Neural crest cell (in vitro differentiated cells): ENCODE measurements at places on chromosomes 11 and 22. TPM values are rescaled to one million over a fixed set of nuclear protein-coding genes. Genes with fewer than 3 reads are reported as not detected.

- no peak for DNase-seq
Observed at GRCh38 chr11:66011785-66012303, at the start of gene CST6. CST6 (plus strand) TSS chr11:66012008; CDS start chr11:66012045, 37 bp downstream.

DNA sequence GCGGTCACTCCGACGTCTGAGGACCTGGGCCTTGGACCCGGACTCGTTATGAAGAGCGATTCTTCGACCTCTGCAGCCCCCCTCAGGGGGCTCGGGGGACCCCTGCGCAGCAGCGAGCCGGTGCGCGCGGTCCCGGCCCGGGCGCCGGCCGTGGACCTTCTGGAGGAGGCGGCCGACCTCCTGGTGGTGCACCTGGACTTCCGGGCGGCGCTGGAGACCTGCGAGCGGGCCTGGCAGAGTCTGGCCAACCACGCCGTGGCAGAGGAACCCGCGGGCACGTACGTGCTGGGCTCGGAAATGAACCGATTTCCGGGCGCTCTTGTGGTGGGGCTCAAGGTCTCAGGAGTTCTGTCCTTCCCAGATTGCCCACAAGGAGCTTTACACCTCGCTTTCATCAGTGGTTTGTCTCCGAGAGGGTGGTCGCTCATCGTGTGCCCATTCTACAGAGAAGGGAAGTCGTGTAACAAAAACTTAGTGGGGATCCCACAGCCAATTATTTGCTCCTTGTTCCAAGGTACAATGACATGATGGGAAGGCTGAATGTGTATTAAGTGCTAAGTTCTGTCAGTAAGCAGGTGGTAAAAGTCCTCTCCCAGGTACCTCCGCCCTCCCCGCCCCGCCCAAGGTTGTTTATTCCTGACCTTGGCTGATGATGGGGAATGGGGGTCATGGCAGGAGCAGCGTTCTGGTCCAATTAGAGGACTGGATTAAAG lies 695 bp downstream of the PEX26 start:
- DNase-seq = no peak

- DNase-seq = no peak
Observed at GRCh38 chr11:28819741-28820140, 711.6 kb downstream of the METTL15 start.

DNA sequence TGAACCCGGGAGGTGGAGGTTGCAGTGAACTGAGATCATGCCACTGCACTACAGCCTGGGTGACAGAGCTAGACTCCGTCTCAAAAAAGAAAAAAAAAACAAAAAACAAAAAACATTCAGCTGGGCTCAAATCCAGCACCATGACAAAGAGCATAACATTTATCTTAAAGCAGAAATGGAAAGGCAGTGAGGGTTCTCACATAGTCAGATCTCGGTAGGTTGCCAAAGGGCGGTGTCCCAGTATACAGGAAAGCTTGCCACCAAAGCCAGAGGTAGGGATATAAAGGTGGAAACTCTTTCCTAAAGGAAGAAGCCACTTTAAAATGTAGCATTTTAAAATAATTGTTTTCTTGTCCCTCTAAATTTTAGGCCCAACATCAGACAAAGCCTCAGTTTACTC lies 22.4 kb upstream of the CAPRIN1 start:
- no peak for DNase-seq

DNA sequence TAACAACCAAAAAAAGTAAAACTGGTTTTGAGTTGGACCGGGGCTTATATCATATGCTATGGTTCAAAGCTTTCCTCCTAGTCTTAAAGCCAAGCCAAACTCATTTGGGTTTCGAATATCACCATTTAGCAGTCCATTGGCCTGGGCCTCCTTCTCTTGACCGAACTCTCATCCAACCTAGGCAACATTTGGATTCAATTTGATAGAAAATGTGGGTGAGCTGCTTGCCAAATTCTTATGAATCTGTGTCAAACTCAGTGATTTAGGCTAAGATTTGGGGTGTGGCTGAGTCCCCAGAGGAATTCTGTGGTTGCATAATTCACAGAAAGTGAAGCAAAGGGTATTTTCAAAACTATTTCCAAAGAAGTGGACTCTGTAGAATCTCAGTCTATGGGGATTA lies 83.7 kb downstream of the BLID start:
- DNase-seq = no peak

- DNase-seq = no peak
Observed at GRCh38 chr11:15113381-15113780, 1.3 kb upstream of the INSC start.

- DNase-seq = no peak
Observed at GRCh38 chr22:37387793-37388192, 39.5 kb downstream of the ELFN2 start.

Gene ZNF280B
- 7.3 and 8.6 TPM in 2 replicates for total RNA-seq

Gene LGALS12
- total RNA-seq = not detected in 2 replicates

Gene TMEM191C
- total RNA-seq = 2.1 and 2.2 TPM in 2 replicates

Gene PLET1
- total RNA-seq = not detected in 2 replicates
